ENCODE measurements at places on chromosomes 5 and 9.

DNA sequence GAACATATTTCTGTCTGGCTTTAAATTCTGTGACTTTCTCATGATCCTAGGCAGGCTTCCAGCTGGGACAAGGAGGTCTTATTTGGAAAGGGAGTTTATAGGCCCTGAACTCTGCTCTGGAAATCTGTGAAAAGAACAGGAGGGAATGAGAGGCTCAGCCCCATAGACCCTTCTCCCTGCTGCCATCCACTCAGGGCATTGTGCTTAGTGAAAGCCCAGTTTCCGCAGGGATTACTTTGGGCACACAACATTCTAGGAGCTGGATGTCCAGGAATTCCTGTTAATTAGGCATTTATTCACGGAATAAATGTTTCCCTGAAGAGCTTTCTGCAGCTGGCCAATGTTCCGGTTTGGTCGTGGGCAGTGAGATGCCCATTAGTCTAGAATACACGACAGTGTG, 32.7 kb upstream of the COL15A1 start:
- no peak for DNase-seq

- DNase-seq: peak; percentile 56
Measured at GRCh38 chr9:137128862-137129455, 10.0 kb upstream of the GRIN1 start.

GRCh38 chr5:174556756-174557155, 167.6 kb upstream of the MSX2 start:
- DNase-seq: no peak

DNA sequence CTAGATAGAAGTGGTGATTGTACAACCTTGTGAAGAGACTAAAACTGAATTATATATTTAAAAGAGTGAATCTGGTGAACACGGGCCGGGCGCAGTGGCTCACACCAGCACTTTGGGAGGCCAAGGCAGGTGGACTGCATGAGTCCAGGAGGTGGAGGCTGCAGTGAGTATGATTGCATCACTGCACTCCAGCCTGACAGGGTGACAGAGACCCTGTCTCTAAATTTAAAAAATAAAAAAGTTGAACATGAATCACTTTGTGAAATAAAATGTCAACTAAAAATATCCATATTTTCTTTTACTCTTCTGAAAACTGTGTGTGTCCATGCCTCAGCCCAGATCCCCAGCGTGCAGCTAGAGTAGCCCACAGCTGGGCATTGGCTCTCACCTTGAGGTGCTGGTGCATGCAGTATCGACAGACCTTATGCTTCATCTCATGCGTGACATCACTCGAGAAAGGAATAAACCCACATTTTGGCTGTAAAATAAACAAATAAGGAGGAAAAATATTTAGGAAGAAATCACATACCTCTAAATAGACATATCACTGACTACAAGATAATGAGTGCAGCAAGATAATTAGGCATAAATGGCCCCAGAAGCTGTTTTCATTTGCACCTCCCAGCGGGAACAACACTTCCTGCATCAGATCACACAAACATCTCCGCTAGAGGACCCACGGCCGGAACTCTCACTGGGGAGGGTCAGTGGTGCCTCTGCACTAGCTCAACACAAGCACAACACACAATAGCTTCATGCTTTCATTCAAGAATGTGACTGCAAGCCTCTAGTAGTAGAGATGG, 22.1 kb downstream of the IPPK start:
- no peak for DNase-seq

DNA sequence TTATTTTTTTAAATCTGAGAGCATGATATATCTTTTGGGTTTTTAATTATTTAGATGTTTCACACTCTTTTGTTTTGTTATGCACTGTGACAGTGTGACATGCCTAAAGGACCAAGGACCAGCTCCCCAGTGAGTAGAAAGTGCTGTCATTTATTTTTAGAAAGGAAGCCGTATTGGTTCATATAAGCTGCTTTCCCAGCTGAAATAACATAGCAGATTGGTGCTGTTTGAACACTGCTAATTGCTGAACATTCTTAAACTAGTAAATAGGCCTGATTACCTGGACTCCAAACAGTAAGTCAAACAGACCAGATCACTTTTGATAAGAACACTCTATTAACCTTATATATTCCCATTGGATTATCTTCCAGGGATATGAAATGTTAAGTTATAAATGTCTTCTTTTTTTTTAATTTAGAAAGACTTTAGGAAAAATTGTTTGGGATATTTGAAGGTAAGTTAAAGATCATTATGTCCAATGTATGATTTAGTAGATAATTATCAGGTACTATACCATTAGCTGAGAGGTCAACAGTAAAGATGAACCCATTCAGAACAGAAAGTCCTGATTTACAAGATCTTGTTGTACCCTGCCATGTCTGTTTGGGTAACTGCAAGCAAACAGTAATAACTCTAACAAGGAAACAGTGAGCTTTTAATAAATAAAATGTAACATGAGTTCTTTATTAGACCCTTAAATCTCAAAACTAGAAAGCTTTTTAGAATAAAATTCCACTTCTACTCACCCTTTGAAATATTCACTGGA, 27.8 kb upstream of the ELL2 start:
- DNase-seq: no peak

- no peak for DNase-seq
Measured at GRCh38 chr9:107734256-107735013, 244.9 kb upstream of the KLF4 start.

- no peak for DNase-seq
Measured at GRCh38 chr9:109451311-109452025, 46.6 kb downstream of the PTPN3 start.

DNA sequence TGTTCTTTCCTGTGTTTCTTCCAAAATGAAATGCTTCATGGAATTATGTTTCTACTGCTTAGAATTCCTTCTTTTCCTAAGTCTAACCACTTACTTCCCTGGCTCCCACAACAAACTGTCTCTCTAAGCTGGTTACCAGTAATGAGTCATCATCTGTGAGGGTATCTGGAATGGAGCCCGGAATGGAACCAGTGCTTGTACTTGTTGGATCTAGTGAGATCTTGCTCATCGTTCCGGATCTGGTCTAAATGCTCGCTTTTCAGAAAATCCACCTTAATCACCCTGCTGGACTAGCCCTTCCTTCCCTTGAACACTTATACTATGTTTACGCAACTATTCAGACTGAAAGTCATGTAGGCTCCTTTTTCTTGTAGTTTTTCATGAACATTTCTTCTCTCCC, 184.8 kb downstream of the PBX3 start:
- no peak for DNase-seq

DNA sequence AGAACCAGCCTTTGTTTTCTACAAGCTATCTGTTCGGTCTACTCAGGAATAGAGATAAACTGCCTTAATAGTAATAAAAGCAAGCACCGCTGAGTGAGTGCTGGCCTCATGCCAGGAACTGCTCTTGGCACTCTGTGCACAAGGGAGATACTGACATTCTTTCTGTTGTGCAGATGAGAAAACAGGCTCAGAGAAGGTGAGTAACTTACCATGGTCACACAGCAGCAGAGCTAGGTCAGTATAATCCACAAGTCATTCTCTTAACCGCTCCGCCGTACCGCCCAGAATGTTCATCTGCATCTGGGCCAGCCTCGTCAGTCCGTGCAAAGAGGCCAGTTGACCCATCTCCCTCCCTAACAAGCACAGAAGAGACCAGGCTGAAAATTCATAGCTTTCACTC, 27.4 kb downstream of the QRFP start:
- peak; percentile 81 for DNase-seq

DNA sequence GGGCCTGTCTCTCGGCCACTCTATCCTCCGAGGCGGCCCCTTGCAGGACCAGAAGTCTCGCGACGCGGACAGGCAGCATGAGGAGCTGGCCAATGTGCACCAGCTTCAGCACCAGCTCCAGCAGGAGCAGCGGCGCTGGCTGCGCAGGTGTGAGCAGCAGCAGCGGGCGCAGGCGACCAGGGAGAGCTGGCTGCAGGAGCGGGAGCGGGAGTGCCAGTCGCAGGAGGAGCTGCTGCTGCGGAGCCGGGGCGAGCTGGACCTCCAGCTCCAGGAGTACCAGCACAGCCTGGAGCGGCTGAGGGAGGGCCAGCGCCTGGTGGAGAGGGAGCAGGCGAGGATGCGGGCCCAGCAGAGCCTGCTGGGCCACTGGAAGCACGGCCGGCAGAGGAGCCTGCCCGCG, 283.5 kb downstream of the ARHGEF28 start:
- no peak for DNase-seq

- peak; percentile 16 for DNase-seq
Measured at GRCh38 chr9:109986521-109986991, 206.6 kb downstream of the PALM2AKAP2 start.

GRCh38 chr9:35732800-35733541, 505 bp downstream of the CREB3 start:
- peak; percentile 64 for DNase-seq

DNA sequence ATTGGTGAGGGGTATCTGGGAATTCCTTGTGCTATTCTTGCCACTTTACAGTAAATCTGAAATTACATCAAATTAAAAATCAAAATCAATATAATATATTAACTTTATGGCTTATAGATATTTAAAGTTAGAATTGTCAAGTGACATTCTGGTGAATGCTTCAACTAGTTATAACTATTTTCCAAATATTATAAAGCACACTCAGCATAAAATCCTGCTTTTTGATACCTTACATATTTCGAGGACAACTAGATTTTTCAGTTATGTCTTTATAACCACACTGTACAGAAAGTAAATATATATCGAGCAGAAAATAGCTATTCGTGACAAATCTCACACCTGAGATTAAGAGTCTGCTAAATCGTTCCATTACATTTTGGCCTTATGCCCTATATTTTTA, 210.2 kb downstream of the PDE4D start:
- DNase-seq: no peak

- DNase-seq: no peak
Measured at GRCh38 chr5:154751854-154752253, 3.3 kb upstream of the LARP1 start.

DNA sequence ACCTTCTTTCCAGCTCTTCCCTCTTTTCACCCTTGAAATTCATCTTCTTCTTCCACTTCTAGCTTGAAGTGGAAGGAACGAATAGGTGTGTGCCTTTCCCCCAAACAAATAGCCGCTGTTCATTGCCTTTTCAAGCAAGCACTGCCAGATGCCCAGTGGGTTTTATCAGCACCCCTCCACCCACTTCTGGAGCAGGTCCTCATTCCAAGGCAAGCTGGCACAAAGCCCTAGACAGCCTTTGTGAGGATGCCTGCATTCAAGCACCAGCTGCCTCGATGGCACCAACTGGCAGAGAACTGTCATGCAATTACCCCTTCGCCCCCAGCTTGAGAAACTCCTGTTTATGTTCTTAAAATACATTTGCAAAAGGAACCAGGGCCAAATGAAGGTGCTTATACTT, 36.5 kb downstream of the SERINC5 start:
- DNase-seq: peak; percentile 64

- DNase-seq: no peak
Measured at GRCh38 chr5:147616421-147616820, 106.6 kb upstream of the DPYSL3 start.

DNA sequence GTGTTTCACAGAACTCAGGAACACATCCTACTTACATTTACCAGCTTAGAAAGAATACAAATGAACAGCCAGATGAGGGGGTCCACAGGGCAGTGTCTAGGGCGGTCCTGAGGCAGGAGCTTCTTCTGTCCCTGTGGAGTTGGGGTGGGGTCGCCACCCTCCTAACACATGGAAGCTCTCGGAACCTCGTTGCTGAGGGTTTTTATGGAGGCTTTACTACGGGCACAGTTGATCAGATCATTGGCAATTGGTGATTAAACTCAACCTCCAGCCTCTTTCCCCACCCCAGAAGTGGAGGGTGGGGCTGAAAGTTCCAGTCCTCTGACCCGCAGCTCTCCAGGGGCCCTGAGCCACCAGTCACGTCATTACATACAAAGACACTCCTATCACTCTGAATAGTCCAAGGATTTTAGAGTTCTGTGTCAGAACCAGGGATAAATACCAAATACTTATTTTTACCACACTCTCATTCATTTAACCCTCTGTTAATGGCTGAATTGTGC, 156.9 kb downstream of the COL23A1 start:
- no peak for DNase-seq

DNA sequence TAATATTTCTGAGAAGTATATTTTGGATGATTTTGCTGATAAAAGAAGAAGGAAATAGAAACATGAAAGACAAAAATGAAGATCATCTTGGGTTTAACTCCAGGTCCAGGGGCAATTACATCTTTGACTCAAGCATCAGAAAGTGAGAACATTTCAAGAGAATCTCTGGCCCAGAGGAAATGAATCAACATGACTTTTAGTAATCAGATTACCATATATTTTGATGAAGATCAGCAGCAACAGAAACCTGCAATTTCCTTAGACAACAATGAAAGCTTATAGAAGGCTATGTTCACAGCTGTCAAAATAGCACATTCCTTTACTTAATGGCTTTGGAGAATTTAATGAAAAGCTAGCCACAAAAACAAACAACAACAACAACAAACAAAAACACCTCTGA, 638.1 kb downstream of the EFNA5 start:
- DNase-seq: no peak

GRCh38 chr5:33563983-33564908, 123.5 kb downstream of the TARS1 start:
- DNase-seq: no peak

DNA sequence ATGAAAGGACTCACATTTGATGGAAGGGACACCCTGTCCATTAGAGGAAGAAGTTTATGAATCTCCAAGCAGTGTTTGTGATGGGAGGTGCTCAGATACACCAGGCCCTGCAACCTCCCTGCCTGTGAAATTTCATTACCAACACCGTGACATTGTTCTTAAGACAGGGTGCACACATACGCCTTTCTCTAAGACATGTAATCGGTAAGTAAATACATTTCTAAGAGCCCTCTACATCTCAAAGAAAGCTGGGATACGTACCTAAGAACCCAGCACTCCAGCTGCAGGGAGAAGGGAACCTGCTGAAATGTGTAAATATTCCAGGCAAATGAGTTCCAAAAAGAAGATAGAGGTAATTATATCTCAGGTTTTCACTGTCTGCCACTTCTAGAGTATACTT, 125.0 kb upstream of the APC start:
- DNase-seq: no peak

- no peak for DNase-seq
Measured at GRCh38 chr9:118263949-118264348, 559.7 kb downstream of the TLR4 start.

DNA sequence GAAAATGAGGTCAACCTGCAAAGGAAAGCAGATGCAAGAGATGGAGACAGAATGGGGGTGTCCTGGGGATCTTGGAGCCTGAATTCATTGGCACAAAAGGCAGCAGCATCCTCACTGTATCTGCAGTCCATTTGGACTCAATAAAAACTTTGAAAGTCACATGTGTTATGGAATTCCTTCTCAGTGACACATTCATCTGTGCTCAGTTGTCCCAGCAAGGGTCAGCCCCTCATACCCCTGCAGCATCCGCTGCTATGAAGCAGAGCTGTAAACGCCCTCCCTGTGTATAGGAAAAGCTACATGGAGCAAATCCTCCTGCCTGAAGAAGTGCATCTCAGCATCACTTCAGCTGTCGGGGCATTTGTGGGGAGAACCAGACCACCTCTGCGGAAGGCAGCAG, 14.5 kb upstream of the RARS1 start:
- no peak for DNase-seq

DNA sequence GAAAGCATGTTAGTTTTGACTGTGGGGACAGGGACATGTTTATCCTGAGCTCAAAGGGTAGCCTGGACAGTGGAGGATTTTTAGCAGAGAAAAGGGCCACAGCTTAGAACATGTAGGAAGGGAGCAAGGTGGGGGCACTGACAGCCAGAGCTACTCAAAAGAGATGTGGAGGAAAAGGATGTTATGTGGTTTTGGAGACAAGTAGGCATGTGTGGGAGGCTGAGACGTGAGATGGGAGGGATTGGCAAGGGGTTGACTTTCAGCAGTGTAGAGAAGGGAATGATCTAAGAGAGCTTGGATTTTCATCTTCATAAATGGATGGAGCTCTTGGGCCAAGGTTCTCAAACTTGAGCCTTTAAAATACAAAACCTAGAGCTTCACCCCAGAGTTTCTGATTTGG, 24.0 kb downstream of the SYK start:
- no peak for DNase-seq
